ENCODE measurements at places on chromosomes 16 and 17.
A peak's percentile ranks its signal among the peaks of the same experiment; 100 is the strongest.

DNA sequence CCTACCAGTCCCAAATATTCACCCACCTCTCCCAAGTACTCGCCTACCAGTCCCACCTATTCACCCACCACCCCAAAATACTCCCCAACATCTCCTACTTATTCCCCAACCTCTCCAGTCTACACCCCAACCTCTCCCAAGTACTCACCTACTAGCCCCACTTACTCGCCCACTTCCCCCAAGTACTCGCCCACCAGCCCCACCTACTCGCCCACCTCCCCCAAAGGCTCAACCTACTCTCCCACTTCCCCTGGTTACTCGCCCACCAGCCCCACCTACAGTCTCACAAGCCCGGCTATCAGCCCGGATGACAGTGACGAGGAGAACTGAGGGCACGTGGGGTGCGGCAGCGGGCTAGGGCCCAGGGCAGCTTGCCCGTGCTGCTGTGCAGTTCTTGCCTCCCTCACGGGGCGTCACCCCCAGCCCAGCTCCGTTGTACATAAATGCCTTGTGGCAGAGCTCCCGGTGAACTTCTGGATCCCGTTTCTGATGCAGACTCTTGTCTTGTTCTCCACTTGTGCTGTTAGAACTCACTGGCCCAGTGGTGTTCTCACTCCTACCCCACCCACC is 29.8 kb downstream of the POLR2A start:
- no peak for DNase-seq

- DNase-seq, result no peak
These were observed 773 bp downstream of the BLTP2 start for GRCh38 chr17:28643983-28644786.

GRCh38 chr17:35743626-35744328 is 9.3 kb downstream of the GAS2L2 start:
- DNase-seq, result no peak

- DNase-seq, result no peak
These were observed 15.0 kb upstream of the PITPNA start for GRCh38 chr17:1577583-1578013.

DNA sequence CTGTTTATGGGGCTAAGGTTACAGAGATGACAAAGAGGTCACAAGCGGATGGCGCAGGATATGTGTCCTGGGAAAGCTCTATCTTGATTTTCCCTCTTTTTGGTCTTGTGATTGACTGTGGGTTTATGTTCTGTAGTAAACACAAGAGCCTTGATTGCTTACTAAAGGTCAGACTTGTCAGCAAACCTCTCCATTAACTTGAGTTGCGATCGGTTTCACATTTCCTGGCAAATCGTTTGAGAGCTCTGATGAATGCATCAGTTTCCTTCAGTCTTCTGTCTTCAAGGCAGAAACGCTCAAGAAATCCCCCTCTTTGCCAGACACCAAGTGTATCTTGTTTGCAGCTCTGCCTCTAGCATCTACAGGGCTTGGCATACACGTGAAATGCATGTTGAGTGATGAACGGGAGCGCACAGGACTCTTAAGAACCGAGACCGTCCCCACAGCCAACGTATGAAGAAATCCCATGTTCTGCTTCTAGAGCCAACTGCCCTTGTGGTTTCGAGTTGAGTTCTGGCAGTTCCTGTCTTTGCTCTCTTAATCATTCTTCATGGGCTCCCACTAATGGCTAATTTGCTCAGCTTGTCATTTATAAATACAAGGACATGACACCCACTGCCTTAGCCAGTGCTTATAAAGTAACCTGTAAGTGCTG is 143.3 kb downstream of the PITPNC1 start:
- no peak for DNase-seq

- DNase-seq, result no peak
These were observed 51.0 kb upstream of the TMEM97 start for GRCh38 chr17:28267720-28268609.

DNA sequence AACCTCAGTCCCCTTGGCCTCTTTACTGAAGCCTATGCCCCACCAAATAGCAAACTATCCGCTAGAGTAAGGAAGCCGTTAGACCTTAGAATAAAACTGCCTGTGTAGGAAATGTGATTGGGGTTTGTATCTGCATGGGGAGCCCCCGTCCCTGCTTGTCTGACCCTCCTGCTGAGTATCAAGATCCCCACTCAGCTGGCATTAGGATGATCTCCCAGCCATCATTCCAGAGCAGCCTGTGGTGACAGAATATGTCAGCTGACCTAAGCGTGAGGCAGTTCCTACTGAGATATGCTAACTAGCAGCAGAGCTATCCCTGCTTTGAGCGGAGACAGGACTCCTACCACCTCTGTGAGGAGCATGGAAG is 645 bp upstream of the GFOD2 start:
- no peak for DNase-seq

DNA sequence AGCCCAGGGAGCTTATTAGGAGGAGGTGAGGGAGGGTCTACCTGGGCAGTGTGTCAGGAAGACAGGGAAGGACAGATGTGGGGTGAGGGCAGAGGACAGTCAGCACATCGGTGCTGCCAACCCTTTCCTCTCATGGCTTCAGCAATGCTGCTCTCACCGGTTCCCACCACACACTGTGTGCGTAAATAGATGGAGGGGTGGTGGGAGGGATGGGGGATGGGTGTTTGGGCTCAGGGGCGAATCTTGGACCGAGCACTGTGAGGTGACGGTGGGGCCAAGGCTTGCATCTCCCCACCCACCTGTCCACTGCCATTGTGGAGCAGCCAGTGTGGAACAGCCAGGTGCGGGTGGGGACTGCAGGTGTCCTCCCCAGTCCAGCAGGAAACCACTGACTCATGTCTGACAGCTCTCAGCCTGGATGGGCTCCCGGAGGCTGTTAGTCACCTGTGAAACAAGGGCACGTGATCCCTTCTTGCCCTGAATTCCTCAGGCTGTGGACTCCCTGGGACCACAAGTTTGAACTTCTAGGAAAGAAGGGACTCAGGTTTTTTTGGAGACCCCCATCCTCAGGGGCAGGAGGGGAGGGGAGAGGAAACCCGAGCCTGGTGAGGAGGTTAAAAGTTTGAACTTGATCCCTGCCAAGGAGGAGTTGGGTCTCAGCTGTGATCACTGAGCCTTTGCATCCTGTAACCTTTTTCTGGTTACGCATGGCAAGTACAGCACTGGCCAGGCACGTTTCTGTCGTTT is 42.7 kb upstream of the SMPD3 start:
- DNase-seq, result peak; percentile 36

DNA sequence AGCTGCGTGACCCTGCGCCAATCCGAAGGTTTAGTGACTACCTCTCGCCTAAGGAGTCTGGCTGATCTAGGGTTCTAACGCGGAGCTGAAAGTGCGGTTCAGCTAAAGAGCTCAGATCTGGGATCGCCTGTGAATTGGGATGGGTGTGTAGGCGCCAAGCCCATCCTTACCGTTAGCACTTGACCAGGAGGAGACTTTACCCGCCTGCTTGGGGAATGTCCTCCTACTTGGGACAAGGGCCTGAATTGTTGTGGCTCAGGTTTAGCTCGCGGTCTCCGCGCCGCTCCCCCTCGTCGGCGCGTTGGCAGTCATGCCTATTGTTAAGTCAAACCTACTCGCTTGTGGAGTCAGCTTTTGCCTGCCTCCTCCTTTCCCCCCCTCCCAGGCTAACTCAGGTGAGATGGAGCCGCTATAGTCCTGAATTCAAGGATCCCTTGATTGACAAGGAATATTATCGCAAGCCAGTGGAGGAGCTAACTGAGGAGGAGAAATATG is 480 bp downstream of the MRPS7 start:
- no peak for DNase-seq

DNA sequence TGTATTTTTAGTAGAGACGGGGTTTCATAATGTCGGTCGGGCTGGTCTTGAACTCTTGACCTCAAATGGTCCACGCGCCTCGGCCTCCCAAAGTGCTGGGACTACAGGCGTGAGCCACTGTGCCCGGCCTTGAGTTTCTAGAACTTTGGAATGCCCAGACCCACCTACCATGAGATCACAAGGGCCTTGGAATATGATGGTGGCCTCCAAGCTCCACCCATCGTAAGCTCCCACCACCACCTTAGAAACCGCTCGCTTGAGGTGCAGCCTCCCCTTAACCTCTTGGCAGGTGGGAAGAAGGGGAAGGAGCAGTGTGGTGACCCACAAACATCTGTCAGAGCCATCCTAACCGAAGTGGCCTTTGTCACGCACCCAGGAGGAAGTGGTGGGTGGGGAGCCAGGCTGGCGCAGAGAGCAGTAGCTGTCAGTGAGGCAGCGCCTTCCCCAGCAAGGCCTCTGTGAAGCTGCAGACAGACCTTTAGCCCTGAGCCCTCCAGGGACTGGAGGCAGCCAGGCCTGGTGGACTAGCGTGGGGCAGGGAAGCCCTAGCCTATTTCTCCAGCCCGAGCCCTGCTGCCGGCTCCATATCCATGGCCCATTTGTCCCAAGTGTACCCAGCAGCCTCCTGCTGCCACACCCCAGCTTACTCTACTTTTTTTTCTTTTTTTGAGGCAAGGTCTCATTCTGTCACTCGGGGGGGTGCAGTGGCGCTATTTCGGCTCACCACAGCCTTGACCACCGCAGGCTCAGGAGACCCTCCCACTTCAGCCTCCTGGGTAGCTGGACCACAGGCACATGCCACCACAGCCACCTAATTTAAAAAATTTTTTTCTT is 13.1 kb upstream of the SEPHS2 start:
- DNase-seq, result no peak

DNA sequence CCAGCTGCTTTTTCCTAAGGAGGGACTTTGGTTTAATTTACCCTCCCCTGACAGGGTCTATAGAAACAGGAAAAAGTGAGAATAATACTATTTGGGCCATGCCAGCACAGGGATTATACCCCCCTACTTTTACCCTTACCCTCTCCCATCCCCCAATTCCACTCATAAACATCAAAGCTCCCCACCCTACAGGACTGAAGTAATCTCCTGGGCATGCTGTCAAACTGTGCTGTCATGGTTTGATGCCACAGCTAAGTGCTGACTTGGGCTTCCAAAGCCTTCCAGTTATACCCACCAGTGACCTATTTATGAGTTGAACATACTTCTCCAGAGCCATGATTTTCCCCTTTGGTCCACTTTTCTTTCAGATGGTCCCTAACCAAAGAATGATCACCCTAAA is 12.8 kb downstream of the PHF12 start:
- no peak for DNase-seq

DNA sequence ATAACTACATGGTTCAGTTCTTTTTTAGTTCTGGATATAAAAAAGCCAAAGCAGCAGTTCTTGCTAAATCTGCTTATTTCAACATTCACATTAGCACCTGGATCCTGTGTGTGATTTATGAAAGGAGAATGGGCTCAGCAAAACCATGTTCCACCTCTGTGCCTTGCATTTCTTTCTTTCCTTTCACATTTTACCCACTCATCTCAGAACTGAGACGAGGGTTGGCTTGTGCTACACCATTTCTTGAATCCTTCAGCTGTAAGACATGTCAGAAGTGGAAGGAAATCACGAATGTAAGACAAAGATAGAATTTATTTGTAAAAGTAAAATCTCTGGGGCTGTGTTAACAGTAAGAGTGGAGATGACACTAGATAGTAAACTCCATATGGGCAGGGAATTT is 1.2 kb upstream of the UTP6 start:
- DNase-seq, result no peak

DNA sequence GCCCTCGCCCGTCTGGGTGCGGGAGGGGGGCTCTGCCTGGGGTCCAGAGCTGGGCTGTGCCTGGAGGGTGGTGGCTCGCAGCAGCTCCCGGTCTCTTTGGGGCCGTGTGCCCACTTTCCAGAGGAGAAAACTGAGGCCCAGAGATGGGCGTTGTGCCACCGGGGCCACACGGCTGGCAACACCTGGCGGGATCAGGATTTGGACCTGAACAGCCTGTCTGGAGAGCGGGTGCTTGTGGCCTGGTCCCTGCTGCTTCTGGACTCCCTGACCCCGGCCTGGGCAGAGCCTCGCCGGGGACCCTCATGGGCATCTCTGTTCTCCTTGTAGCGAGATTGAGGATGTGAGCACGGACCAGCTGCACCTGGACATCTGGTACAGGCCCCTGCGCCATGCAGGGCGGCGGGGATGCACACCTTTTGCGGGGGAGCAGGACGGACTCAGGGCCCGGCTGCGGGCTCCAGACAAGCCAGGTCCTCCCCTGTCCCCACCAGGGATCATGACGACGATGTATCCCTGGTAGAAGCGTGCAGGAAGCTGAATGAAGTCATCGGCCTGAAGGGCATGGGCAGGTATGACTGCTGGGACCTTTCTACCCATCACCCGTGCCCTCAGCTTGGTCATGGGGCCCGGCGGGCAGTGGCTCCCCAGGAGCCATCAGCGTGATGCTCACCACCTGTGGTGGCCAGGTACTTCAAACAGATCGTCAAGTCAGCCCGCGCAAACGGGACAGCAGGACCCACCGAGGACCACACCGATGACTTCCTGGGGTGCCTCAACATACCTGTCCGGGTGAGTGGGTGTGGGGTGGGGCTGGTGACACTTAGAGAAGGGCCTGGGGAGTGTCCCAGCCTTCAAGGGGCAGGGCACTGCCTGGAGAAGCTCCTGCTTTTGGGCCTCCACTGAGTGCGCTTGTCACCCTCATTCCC is 8.3 kb downstream of the BAIAP3 start:
- no peak for DNase-seq

DNA sequence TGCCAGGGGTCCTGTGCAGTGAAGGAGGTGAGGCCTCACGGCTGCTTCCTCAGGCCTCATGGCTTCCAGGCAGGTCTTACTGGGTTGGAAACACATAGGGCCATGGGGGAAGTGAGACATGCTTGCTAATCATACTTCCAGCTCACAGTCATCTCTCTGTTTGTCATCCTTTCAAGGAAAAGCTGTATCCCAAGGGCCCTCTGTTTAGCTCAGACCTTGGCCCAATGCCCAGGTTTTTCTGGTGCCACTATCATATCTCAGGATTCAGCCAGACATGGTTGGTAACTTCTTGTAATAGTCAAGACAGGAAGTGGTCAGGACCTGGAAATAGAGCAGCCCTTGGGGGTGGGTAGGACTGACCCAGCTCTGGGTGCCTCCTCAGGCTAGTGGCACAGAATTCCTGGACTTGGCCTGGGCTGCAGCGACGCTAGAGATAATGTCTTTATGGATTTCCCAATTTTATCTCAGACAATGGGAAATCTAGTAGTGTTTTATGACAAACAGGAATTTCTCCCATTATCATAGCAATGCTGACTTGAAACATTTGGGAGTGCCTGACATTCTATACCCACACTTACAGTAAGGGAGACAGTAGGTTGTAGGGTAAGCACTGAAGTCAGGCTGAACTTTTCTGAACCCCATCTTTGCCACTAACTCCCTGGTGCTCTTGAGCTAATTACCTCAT is 13.5 kb upstream of the ITGB3 start:
- DNase-seq, result peak; percentile 99

DNA sequence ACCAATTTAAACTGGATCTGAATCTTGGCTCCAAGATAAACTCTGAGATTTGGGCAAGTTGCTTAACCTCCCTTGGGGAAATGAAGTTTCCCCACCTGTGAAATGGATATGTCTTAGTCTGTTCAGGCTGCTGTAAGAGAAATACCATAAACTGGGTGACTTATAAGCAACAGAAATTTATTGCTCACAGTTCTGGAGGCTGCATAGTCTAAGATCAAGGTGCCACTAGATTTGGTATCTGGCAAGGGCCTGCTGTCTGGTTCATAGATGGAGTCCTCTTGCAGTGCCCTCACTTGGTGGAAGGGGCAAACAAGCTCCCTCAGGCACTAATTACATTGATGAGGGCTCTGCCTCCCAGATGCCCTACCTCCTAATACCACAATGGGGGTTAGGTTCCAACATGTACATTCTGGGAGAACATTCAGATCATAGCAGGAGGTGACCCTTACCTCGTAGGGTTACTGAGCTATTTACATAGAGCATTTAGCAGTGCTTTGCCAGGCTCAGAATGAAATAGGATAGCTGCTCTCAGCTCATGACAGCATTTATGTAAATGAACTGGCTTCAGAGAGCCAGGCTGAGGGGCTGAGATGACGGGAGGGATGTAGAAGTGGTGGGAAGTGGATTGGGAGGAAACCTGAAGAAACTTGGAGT is 83.9 kb downstream of the SPECC1 start:
- no peak for DNase-seq

Measured in epithelial cell of proximal tubule (primary cell).